ENCODE measurements at places on chromosomes 13 and 19.

- DNase-seq = no peak
Observed at GRCh38 chr13:101868585-101869469, 416.4 kb downstream of the ITGBL1 start.

DNA sequence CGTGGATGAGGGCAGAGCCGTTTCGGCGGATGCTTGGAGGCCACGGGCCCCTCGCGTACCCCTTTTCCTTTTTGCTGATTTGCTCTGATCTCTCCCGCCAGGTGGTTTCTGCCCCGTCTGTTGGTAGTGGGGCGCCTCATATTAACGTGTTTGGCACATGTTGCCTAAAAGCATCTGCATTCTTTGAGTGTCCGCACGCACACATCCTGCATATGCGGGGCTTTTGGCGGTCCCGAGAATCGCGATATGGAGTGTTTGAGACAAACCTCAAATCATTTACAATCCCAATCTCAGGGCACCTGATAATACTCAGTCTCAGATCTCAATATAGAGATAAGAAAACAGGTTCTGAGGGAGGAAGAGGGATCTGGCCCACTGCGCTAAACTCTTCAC, 809 bp downstream of the U2AF2 start:
- DNase-seq = no peak

DNA sequence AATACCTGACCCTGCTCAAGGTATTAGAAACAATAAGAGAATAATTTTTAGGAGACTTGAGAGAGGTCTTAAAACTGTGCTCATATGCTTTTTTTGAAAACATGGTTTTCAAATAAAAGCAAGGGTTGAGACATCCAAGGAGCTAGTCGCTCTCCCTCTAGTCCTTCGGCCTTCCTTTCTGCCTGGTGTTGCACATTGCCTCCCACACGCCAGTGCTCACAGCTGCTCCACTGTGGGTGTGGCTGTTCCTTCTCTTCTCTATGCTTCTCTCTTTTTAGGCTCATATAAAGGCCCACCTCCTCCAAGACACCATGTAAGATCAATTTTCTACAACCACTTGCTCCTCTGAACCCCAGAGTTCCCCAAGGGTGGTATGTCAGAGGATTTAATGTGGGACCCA, 352.6 kb downstream of the ENOX1 start:
- no peak for DNase-seq

DNA sequence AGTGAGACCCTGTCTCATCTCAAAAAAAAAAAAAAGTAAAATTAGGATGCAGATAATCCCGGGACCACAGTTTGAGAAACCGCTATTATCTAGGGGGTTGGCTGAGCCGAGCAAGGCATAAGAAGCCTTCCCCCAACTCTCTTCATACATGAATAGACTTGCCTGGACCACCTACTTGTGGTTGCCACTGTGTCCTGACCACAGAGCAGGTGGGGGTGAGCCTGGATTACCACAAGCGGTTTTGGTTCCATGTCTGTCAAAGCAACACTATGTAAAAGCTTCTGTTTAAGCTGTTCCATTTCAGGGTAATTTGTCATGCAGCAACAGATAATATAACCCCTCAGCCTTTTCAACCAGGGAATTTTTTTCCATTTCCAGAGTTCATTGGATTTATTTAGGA, 3.3 kb upstream of the NAPA start:
- DNase-seq = no peak

DNA sequence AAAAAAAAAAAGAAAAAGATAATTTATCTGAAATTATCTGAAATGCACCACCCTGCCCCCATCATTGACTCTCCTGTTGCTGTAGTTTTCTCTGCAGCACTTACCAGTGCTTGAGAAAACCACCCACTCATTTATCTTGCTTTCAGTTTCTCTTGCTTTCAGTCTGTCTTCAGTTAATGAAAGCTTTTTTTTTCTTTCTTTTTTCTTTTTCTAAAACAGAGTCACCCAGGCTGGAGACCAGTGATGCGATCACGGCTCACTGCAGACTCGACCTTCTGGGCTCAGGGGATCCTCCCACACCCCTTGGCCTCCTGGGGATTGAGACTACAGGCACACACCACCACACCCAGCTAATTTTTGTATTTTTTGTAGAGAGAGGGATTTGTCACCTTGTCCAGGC, 4.3 kb upstream of the ACP5 start:
- DNase-seq = peak; percentile 22

DNA sequence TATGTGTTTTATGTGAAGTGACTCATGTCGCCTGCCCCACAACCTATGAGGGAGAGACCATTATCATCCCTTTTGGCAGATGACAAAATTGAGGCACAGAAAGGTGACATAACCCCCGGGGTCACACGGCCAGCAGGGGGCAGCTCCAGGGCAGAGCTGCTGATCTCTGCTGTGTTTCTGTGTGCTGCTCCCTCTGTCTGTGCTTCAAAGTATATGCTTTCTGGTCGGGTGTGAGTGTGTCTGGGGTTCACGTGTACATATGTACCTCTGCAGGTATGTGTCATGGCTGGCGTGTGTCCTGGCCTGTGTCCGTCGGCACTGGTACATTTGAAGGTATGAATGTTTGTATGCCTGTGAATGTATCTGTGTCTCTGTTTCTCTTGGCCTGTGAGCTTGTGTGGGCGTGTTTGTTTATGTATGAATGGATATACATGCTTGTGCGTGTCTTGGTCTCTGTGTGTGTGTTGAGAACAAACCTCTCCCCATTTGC, 7.1 kb downstream of the LIPE start:
- peak; percentile 50 for DNase-seq

GRCh38 chr19:4208385-4209094, 20.8 kb upstream of the EBI3 start:
- peak; percentile 53 for DNase-seq

DNA sequence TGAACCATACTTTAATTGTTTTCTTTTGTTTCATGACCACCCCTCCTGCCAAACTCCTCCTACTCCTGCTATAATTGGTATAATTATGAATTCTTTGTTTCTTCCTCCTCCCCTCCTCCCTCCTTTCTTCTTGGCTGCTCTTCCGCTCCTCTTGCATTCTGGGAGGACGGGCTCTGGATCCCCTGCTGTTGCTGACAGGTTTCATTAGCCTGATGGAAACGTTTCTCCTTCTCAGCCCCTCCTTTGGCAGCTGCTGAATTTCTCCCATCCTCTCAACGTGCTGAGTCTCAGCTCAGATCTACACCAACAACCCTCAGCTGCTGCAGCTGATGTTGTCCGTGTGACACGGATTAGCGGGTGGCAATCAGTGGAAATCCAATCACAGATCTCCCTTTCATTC, 97.1 kb upstream of the UBAC2 start:
- no peak for DNase-seq

DNA sequence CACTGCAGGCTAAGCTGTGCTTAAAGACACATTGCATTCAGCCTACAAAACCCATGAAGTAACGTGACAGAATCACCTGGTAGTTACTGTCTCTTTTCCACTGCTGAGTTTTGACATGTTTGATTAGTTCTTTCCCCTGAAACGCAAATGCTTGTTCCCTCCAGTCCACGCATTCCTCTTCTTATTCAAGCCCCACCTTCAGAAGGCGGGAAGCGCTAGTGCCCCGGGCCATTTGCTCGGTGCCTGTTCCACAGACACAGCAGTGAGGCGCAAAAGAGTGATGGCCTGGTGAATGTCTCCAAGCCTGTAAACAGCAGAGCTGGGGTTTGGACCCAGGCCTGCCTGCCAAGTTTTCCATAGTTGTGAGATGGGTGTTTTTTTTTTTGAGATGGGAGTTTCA, 10.9 kb downstream of the ACP4 start:
- no peak for DNase-seq

GRCh38 chr19:30879225-30879624, 470.0 kb downstream of the TSHZ3 start:
- no peak for DNase-seq

DNA sequence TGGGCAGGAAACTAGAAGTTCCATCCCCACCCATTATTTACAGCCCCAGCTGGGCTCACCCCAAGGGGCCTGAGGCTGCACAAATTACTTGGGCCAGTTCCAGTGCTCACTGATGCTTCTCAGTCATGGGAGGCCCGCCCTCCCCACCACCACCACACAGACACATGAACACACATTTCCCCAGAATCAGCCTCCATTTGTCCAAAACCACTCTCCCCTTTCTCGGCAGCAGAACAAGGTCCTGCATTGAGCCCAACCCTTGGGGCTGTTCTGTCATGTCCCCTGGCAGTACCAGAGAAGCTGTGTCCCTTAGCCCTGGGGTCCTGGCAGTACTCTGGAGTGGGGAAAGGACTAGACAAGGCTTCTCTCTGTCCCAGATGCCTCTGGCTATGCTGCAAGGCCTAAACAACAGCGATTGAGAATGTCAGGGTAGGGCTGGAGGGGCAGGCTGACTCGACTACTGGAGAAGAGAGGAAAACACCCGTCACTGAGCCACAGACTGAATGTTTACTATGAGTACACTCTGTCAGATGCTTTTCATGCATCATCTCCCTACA, 21.8 kb downstream of the SAMD4B start:
- DNase-seq = no peak

GRCh38 chr19:19120308-19121231, 17.7 kb downstream of the TMEM161A start:
- DNase-seq = no peak

GRCh38 chr13:110108348-110109139, 198.4 kb downstream of the COL4A1 start:
- peak; percentile 84 for DNase-seq

GRCh38 chr13:32474999-32475792, 47.3 kb upstream of the N4BP2L1 start:
- no peak for DNase-seq

DNA sequence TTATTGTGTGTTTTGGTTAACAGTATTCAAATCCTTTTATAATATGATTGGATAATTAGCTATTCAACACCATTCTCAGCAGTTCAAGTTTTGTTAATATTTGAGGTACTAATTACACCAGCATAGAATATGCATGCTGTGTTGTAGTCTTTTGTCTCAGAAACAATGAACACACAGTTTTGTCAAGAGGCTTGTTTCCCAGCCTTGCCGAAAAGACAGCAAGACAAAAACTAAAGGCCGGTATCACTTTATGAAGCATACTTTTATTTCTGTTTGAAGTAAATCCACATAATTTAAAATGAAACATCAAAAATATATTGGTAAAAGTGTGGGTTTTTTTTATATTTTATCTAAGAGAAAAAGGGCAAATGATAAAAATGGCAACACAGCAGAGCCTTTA, 7.5 kb downstream of the GPR180 start:
- no peak for DNase-seq

GRCh38 chr13:43482026-43482425, 304.7 kb downstream of the ENOX1 start:
- DNase-seq = no peak

DNA sequence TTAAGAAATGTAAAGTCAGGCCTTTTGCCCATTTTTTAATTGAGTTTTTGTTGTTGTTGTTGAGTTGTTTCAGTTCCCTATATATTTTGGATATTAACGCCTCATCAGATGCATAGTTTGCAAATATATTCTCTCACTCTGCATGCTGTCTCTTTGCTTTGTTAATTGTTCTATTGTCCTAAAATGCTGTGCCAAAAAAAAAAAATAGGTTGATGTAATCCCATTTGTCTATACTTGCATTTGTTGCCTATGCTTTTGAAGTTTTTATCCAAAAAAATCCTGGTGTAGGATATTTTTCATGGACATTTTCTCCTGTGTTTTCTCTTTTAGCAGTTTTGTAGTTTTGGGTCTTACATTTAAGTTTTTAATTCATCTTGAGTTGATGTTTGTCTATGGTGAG, 163.3 kb upstream of the STARD13 start:
- DNase-seq = no peak

GRCh38 chr13:94236872-94237271, 242.6 kb downstream of the DCT start:
- no peak for DNase-seq

- no peak for DNase-seq
Observed at GRCh38 chr19:6738787-6739389, 592 bp upstream of the TRIP10 start.
